Fibroblast of skin of right quadriceps (primary cell): ENCODE measurements at places on chromosomes 4 and X.

- DNase-seq = no peak
Observed at GRCh38 chrX:70260104-70260503, at the start of gene P2RY4. TSS of gene P2RY4 (minus strand) at chrX:70260204. CDS start at chrX:70259624, 580 bp downstream.

DNA sequence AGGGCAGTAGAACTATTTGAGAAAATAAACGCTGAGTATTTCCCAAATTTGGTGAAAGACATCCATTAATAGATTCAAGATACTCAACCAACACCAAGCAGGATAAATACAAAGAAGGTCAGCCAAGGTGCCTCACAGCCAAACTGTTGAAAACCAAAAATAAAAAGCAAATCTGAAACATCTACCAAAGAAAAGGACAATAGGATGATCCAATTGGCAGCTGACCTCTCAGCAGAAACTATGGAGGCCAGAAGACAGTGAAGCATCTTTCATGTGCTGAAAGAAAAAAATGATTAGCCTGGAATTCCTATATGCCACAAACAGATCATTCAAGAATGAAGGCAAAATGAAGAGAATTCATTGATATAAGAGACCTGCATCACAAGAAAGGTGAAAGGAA lies 44.9 kb downstream of the USP46 start:
- no peak for DNase-seq

DNA sequence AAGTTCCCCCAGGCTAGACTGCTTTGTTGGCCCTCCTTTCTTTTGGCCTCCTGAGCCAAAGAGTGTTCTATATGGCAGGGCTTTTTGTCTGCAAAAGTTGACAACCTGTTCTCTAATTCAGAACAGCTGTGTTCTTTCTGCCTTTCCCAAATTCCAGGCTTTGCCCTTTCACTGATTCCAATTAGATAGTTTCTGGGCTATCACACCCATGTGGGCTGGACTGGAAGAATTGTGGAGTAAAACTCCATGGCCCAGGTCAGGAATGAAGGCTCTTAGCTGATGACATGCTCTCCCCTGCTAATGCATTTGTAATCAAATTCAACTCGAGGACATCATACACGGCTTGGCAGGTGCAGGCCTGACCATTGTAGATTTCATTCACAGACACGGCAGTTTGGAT lies 19.4 kb downstream of the BMP3 start:
- DNase-seq = no peak

GRCh38 chr4:184389978-184390900 lies 84.1 kb downstream of the IRF2 start:
- no peak for DNase-seq

GRCh38 chr4:63841266-63841665 lies 568.0 kb downstream of the TECRL start:
- no peak for DNase-seq

DNA sequence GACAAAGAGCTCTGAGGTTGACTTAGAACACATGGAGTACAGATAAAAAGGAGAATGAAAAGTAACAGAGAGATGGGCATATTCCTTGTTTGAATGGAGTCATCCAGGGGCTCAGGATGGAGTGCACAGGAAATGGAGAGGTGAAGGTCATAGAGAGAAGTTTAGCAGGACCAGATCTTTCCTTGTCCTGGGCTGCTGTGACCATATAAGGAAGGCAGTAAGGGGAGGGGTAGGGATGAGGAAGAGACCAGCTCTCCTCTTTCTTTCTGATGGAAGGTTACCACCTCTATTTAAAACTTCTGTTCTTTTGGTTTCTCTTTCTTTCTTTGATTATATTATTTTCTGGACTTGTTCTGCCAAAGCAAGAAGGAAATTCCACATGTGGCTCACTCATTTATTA lies 27.0 kb downstream of the AR start:
- DNase-seq = no peak

DNA sequence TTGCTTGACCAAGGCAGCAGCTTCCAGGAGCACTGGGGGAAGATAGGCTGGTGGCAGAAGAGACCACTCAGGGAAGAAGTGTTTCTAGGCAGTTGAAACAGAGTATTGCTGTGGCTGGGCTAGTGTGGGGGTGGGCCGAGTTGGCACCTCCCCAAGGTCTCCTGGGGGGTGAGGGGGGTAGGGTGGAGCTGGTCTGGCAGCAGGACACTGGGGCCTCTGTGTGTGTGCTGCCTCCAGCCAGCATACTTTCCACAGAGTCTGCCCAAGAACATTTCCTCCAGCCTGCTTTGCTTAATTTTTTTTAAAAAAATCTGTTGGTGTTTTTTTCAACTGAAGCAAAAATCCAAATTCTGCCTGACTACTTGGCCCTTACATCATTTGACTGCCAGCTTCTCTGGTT lies 4.0 kb downstream of the ITIH6 start:
- no peak for DNase-seq

GRCh38 chr4:27013012-27013411 lies 152.4 kb downstream of the STIM2 start:
- no peak for DNase-seq

DNA sequence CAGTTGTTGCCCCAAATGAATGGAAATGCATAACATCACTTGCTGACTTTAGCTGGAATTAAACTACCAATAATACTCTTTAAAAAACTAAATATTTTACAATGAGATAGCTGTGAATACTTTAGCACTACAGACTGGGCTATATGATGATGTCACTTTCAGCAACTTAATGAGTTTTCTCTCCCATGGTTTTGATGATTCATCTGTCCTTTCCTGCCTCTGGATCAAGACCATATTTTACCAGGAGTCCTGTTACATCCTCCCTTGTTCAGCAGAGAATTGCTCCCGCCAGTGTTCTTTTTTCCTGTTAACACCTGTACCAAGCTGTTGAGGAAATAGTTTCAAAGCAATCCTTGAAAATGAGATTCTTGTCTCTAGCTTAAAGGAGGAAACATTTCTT lies 543.0 kb downstream of the SPRY1 start:
- peak; percentile 87 for DNase-seq

DNA sequence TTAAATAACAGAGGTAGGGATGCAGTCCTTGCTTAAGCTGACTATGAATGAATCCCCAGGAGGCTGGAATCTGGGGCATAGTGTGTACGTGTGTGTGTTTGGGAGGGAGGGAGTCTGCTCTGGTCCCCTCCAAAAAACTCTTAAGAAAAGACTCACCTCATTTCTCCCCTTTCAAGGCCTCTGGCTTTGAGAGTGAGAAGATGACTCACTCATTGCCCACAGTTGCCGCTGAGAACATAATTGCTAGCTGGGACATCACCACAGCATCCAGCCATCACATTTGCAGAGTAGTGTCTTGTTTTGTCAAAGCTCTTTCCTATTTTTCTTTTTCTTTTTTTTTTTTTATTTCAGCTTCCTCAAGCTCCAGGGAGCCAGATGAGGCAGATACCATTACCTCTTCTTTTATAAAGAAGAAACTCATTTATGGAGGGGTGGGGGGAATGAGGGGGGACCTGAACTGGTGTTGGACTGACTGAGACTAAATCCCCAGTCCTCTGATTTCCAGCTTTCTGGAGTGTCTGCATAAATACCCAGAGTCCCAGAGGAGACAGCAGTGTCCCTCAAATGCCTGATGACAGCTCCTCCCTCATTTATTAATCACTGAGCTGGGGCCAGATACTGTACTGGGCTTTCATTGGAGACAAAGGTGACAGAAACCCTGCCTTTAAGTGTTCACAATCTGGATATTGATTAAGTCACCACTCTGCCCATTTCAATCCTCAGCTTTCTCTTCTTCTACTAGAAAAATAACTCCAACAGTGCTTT lies 61.9 kb upstream of the LAS1L start:
- DNase-seq = peak; percentile 67

- no peak for DNase-seq
Observed at GRCh38 chr4:37946503-37947179, 13.6 kb upstream of the PTTG2 start.

- DNase-seq = peak; percentile 12
Observed at GRCh38 chr4:173270312-173271027, 63.7 kb downstream of the HMGB2 start.

DNA sequence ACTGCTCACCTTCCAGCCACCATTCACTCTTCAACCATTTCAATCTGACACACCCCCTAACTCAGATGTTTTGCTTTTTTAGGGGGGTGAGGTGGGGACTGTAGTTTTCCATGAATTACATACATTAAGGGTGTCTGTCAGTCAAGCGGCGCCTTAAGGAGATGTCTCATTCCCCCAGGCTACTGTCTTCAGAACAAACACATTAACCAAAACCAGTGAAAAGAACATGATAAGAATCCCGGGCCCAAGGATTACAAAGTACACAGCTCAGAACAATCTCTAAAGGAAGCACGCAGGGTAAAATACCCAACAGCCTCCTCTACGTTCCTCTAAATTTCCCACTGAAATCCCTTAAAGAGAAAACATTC lies 62.5 kb upstream of the IRF2 start:
- no peak for DNase-seq

GRCh38 chrX:104130808-104131207 lies 18.5 kb downstream of the ZCCHC18 start:
- no peak for DNase-seq

DNA sequence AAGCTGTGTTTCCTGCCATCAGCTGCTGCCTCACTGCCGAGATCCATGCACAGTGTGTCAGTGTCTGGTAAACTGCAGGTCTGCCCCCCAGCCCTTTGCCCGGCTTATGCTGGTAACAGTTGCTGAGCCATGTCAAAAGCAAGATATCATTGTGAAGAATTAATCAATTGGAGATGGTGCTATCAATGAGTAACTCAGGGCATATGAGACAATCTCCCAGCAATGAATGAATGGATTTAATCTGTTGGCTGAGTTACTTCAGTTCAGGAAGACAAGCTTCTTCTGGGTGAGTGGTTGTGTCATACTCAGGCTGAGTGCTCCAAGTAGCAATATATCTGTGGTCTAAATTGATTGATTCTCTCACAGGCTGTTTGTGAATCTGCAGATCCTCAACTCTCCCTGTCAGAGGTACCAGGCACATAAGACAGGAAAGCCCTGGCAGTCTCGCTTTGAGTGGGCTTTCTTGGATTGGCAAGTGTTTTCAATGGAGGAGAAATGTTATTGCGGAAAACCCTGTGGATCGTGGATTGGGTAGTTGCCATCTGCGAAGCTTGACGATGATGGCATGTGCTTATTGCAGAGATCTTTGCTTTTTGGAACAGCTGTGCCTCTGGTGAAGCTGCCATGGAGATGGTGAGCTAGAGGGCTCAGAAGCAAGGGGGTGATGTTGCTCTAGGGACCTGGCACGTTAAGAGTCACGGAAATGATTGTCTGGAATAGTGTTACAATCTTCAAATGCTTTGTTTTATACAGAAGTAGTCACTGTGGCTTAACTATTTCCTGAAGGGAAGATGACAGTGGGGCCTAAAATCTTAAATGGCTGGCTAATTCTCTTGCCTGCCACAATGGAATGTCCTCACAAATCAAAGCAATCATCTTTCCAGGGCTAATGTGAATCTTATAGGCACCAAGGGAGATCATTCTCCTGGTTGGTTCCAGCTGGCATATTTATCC lies 147.6 kb upstream of the TBC1D9 start:
- peak; percentile 47 for DNase-seq

- DNase-seq = no peak
Observed at GRCh38 chr4:172865103-172865502, 303.5 kb upstream of the GALNT7 start.

DNA sequence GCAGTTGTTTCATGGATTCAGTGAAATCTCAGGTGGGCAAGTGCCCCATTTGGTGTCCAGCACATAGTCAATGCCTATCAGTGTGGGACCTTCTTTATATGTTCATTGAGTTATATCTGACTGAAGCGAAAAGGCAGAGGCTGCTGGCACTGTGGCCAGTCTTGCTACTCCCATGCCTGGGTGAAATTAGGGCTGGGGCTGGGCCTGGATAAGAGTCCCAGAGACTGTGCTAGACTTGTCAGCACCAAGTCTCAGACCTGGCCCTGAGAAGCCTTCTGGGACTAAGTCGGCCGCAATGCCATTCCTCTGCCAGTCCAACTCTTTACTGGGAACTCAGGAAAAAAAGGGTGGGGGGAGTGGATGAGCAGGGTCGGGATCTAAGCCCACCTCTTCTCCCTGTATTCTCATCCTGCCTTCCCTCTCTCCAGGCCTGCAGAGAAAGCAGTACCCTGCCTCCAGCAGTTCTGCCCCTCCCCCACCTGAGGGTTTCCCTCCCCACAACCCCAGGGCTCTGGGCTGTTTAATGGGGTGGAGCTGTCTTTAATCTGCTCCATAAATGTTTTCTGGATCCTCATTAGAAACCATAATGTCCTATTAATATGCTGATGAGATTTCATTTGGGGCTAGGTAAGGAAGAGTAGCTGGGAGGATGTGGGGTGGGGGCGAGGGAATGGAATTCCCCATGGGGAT lies 153.5 kb upstream of the PJA1 start:
- DNase-seq = no peak

DNA sequence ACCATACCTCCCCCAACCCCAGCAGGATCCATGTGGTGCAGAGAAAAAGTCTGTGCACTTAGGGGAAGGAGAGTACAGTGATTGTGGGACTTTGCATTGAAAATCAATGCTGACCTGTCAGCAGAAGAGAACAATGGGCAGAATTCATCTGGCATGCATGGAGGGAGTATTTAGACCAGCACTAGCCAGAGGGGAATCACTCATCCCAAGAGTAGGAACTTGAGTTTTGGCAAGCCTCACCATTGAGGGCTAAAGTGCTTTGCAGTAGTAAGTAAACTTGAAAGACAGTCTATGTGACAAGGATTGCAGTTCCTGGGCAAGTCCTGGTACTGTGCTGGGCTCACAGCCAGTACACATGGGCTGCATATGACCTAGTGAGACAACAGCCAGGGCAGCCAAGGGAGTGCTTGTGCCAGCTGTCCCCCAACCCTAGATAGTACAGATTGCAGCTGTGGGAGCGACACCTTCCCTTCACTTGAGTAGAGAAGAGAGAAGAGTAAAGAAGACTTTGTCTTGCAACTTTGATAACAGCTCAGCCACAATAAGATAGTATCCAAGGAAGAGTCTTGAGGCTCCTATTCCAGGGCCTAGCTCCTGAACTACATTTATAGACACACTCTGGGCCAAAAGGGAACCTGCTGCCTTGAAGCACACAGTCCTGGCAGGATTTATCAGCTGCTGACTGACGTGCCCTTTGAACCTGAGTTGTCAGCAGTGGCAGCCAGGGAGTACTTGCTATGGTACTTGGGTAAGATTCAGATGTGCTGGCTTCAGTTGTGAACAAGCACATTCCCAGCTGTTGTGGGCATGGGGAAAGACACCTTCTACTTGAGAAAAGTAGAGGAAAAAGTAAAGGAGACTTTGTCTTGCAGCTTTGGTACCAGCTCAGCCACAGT lies 48.7 kb downstream of the HDX start:
- DNase-seq = no peak

DNA sequence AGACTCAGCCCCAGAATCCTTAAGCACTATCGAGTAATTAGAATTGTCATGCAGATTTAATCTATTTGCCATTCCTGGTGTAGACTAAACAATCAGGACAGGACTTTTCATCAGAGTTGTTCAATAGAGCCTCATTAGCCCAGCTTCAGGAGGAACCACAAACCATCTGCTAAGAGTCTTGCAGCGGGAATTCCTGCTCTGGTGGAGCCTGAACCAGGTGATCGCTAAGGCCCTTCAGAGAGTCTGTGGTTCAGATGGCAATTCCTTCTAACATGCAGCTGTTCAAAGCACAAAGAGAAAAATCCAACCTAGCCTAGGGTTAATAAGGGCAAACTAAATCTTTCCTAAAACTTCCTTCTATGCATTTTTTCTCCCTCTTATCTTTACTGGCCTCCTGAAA lies 119.1 kb upstream of the CPEB2 start:
- no peak for DNase-seq

- DNase-seq = no peak
Observed at GRCh38 chr4:156251373-156252065, 297.9 kb upstream of the CTSO start.

- no peak for DNase-seq
Observed at GRCh38 chrX:53616946-53617345, 69.6 kb downstream of the HUWE1 start.

- DNase-seq = no peak
Observed at GRCh38 chrX:119647552-119648420, 41.6 kb upstream of the NKRF start.
